Occipital lobe (tissue), 3 donors: ENCODE measurements at places on chromosomes 7 and 10. TPM values are rescaled to one million over a fixed set of nuclear protein-coding genes. Genes with fewer than 3 reads are reported as not detected.

Gene ACSL5
- 3.0 TPM for total RNA-seq

Gene SLC18A3
- not detected for total RNA-seq

Gene CALML5
- total RNA-seq, result not detected

Gene XRCC2
- 2.0 TPM for total RNA-seq

Gene SKIDA1
- 9.4 TPM for total RNA-seq

Gene WBP1L
- 31.5 TPM for total RNA-seq

Gene EEF1AKMT2
- total RNA-seq, result 53.8 TPM
